Smooth muscle cell of trachea (primary cell): ENCODE measurements at places on chromosomes 2 and 18. TPM values are rescaled to one million over a fixed set of nuclear protein-coding genes. Genes with fewer than 3 reads are reported as not detected.

CTIF gene
- total RNA-seq, result 15.9 and 33.1 TPM in 2 replicates

DNAJC10 gene
- total RNA-seq, result 76.7 and 111 TPM in 2 replicates

LOXHD1 gene
- total RNA-seq, result not detected in 2 replicates

CROCC2 gene
- total RNA-seq, result 0.50 and 1.0 TPM in 2 replicates
